ENCODE measurements at places on chromosomes 3 and 15.

DNA sequence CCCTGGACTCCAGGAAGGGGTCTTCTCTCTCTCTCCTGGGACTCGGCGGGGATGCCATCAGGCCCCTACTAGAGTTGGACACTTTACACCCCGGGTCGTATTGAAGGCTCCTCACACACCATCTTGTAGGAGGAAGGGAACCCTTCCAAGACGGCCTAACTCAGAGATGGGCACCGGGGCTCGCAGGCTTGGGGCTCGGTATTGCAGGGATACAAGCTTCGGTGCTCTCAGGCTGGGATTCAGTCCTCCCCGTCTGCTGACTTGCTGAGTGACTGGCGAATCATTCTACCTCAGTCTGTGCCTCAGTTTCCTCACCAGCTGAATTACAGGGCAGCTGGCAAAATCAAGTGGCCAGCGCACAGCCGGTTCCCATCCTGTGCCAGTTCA is 419 bp upstream of the CALML4 start:
- DNase-seq = no peak

DNA sequence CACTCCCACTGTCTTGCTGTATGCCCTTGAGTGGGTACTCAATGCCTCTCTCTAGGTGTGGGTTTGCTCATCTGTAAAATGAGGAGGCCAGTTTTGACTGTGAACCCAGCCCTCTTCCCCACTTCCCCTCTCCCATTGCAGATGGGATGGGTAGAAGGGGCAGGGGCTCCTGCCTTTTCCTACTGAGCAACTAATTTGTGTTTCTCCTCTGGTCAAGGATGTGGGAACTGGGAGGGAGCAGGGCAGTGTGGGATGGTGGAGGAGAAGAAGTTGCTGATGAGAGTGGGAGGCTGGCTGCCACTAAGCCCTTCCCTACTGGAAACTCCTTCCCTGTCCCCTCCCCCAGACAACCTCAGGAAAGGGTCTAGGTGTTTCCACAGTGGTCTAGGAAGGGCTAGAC is 20.1 kb upstream of the ANKDD1A start:
- no peak for DNase-seq

DNA sequence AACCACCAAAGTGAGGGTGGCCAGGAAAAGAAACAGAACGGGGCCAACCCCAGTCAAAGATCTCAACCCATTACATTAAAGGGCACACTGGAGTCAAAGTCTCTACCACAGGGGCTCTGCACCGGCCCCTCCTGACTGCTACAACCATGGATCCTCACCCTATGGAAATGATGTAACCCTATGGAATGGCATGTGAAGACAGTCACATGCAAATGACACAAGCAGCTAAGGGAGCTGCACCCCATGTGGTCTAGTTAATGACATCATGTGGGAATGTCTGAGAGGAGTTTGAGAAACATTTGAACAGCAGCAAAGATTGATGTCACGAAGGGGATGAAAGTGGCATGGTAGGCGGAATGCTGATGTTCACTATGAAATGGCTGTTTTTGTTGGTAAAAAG is 298.2 kb upstream of the SLCO3A1 start:
- DNase-seq = no peak

DNA sequence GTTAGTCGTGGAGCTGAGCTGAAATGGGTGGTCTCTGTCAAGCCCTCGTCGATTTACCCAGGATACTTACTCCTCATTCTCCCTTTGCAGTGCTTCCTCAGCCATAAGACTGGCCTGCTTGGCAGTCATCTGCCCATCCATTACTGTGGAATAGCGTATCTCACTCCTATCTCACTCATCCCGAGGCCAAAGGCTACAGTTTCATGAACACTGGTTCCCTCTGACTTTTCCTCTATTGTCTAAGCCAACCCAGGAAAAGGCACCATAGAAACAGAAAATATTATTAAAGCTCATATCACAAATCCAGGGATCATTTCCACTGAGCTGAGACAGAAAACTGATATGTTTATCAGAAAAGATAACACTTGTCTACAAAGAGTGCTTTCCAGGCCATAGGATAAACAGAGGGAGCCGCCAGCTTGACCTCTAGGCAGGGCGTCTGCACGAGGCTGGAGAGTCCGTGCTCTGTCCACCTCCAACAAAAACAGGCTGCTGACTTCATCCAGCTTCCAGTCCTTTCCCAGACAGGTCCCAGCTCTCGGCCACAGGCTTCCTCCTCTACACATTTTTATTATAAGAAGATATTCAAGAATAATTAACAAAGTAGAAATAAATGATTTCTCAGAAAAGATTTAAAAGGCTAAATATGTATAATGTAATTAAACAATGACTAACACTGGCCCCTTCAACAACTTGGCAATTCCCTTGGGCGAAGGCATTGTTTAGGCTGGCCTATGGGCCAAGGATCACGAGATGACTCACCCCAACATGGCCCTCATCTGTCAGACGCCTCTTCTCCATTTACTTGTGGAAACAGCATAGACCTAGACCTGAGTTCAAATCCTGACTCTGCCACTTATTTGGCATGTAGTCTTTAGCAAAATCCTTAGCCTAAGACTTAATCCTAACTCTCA is 27.4 kb upstream of the BOC start:
- no peak for DNase-seq

DNA sequence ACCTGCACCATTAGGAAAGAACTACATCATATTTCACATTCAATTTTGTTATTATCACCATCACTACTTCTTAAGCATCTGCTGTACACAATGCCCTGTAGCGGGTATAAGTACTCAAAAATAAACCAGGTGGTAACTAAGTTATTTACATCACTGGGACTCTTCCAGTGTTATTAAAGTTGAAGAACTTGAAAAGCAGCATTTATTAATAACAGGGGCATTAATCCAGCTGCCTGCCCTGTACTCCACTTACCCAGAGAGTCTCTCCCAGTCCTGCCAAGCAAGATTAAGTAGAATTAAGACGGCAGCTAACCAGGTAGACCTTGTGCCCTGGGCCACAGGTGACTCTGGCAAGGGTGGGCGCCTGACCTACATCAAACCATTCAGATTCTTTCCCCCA is 65.2 kb downstream of the FHIT start:
- no peak for DNase-seq

DNA sequence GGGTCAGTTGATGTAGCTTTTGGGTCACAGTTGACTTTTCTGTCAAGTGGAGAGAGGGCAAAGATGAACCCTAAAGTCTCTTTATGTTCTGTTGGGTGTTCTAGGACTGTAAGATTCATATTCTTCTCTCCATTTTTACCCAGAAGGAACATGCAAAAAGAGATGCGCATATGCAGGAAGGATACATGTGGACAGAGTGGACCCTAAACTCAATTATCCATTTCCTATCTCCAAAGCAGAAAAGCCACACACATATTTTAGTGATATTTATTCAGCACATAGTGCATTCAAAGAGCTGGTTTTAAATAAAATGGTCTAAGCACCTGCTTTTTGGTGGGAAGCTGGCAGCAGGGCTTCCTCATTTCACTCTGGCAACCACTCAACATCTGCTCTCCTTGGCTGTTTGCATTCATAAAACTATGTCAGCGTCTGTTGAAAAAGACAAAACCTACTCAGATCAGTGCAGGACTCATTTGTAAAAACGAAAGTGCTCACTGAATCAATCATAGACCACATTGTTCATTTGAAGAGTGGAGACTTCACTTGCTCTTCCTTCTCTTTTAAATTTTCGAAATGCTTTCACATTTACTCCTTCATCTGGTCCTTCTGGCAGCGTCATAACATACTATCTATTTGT is 96.6 kb downstream of the SEMA6D start:
- DNase-seq = no peak

GRCh38 chr3:134754768-134755559 is 40.1 kb upstream of the EPHB1 start:
- DNase-seq = no peak

DNA sequence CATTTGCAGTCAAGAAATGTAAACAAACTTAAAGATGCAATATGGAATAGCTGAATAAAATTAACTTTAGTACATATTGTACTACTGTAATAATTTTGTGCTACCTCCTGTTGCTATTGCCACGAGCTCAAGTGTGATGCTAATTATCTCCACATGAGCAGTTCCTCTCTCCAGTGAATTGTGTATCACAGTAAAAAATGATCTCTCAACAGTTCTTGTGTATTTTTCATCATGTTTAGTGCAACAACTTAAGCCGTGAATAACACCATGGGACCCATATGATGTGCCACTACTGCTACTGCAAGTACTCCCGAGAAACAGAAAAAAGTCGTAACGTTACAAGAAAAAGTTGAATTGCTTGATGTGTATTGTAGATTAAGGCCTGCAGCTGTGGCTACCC is 12.4 kb downstream of the RIOX2 start:
- no peak for DNase-seq
